ENCODE measurements at places on chromosomes 13 and 19.

GRCh38 chr13:49802426-49802825 lies 9.9 kb upstream of the KPNA3 start:
- DNase-seq: no peak

DNA sequence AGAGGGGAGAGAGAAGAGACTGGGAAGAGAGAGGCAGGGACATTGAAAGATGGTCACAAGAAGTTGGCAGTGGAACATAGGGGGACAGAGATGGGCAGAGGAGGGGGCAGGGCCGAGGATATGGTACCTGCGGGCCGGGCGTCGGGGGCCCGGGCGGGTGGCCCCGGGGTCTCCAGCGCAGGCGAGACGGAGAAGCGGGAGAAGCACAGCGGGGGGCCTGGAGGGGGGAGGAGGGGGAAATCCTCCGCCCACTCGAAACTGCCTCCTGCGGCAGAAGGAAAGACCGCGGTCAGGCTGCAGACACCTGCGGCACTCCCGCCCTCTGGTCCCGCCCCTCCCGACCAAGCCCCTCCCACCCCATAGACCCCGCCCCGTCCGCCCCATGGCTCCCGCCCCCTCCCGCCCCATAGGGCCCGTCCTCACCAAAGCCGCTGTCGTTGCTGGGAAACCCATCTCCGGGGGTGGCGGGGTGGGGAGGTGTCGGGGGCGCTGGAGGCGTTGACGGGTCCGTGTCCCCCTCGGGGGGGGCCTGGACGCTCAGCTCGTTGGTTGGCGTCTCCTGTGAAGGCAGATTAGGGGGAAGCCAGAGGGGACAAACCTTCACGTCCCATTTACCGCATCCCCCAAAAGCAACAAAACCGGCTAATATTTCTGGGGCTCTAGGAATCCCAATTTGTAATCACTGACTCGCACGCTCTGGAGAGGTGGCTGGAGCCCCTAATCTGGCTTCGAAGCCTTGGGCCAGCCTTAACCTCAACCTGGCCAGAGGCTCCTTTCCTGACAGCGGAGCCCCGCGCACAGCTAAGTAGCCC lies 20.4 kb downstream of the LMTK3 start:
- DNase-seq: no peak

DNA sequence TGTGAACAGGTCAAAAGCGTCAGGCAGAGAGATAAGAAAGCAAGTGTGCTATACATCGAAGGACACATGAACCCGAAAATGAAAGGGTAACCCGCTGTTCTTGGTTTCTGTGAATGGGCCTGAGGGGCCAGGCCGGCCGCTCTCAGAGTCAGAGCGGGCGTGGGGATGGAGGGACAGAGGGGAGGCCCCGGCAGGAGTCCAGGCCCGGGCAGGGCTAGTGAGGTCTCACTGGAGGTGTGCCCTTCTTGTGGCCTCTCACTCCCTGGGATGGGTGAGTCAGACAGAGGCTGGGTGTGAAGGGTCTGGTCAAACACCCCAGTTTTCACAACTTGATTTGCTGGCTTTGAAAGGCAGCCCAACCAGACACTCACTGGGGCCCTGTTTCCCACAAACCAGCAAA lies 17.4 kb upstream of the NDUFS7 start:
- no peak for DNase-seq

GRCh38 chr19:17069193-17069592 lies 6.1 kb downstream of the HAUS8 start:
- no peak for DNase-seq

- no peak for DNase-seq
These were observed 7.4 kb downstream of the CHST8 start for GRCh38 chr19:33628921-33629825.

DNA sequence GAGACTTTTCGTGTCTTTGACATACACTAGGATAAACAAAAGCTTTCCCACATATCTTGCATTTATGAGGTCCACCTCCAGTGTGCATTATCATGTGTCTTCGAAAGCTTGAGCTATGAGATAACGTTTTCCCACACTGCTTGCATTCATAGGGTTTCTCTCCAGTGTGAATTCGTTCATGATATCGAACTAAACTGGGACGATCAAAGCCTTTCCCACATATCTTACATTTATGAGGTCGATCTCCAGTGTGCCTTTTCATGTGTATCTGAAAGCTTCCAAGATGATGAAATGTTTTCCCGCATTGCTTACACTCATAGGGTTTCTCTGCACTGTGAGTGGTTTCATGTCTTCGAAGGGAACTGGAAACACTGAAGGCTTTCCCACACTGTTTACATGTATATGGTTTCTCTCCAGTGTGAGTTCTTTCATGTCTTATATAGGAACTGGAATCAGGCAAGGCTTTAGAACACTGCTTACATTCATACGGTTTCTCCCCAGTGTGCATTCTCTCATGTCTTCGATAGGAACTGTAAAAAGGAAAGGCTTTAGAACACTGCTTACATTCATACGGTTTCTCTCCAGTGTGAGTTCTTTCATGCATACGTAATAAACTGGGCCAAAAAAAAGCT lies 14.5 kb downstream of the ZNF563 start:
- DNase-seq: no peak

DNA sequence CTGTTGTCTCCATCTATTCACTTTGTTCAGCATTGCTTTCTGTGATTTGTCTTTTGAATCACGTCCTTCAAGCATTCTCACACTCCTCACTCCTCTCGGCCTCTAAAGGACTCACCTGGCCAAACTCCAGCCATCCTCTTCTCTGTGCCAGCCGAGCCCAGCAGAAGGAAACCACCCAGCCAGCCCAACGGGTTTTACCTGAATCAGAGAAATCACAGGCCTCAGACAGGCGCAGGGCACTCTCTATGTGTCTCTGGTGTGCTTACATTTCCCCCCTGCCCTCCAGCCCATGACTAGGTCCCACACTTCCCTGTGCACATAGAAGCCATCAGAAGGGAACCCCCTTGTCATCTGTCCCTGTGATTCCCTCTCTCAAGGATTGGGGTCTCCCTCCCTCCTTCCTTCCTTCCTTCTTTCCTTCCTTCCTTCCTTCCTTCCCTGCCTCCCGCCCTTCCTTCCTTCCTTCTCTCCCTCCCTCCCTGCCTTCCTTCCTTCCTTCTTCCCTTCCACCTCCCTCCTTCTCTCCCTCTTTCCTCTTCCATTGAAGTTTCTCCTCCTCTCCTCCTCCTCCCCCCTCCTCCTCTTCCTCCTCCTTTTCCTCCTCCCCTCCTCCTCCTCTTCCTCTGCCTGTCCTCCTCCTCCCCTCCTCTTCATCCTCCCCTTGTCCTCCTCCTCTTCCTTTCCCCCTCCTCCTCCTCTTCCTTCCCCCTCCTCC lies 8.8 kb upstream of the ZNF541 start:
- DNase-seq: no peak

DNA sequence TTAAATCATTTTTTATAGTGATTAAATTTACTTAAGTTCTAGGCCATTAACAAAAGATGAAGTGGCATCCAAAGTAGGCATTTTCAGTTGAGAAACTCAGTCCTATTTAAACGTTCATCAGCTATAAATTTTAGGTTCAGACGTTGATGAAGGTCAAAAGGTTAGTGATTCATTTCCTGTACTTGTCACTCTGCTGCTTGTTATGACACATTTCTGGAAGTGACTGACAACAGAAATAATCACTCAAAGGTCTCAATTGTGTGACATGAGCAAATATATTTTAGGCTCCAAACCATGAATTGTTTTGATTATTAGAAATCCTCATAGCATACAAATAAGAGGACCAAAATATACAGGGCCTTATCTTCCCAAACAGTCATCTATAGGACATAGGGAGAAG lies 10.3 kb upstream of the EDNRB start:
- DNase-seq: no peak

DNA sequence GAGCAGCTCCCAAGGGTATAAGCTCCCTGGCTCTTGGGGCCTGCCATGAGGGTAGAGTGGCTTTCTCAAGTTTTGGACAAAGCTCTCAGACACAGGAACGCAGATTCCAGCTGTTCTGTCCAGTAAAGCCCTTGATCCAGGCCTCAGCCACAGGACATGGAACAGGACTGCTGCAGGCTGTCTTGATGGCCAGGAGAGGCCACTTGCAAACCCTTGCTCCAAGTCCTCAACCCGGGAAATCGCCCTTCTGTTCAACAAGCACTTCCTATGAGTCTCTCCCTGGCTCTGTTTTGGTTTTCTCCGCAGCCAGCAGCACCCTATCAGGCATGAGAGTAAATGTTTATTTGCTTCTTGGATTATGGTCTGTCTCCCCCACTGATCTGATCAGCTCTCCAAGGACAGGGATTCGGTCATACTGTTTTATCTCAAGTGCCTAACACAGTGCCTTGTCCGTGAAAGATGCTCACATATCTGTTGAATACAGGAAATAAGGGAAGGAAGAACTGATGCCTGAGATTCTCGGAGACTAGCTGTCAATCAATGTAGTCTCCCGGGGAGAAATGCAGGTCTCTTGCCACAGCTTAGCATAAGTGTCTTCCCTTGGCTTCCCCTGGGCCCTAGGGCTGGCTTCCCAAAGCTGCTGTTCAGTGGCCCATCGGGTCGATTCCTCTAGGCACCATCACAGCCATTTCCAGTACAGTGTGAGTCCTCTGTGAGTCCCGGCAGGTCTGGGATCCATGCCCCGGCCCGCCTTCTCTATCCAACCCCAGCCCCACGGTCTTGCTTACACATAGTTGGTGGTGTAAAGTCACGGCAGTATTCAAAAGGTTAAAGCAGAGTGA lies 90.8 kb downstream of the TSHZ3 start:
- no peak for DNase-seq

- DNase-seq: no peak
These were observed 19.8 kb downstream of the SLC25A42 start for GRCh38 chr19:19083413-19084178.

DNA sequence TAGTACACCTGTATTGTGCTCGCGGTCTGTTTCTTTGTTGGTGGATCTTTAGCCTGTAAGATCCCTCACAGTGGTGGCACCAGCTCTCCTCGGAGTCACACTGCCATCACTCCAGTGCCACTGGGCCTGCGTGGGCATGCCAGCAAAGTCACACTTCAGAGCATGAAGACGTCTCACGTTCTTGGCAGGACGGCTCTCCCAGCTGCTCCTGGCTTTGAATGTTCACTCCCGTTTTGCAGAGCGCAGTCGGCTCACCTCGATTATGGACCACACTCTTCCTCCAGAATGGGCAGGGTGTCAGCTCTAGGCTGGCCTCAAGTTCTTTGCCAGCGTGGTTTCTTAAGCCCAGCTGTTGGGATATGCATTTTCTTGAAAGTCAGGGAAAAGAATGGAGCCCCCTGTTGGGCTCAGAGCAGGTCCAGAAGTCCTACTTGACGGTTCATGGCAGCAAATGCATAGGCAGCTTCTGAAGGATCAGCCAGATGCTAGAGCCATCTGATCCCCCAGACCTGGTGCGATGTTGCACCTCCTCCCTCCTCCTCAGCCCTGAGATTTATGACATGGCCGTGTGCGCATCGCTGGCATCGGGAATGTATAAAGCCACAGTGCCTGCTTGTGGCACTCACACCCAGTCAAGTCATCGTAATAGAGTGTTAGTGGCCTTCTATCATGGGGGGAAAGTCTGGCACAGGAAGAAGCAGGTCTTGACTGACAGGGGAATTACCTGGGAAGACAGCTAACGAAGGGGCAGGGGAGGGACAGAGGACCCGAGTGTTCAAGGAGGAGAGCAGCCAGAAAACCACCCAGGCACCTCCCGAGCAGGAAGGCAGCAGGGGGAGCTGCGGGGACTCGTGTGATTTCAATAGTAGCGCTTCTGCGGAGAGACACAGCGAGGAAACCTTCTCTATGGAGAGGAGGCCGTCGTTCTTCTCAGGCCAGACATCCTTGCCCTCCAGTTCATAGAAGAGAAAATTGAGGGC lies 40.2 kb upstream of the NPAS1 start:
- no peak for DNase-seq

DNA sequence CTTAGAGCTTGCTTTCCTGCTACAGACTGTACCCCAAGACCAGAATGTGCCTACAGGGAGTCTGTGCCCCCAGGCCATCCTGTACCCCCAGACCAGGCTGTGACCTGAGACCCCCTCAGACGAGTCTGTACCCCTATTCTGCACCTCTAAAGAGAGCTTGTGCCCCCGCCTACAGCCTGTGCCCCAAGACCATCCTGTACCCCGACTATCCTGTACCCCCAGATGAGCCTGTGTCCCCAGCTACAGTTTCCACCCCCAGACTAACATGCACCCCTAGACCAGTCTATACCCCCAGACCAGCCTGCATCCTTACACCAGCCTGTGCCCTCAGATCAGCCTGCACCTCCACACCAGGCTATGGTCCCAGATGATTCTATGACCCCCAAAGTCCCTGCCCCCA lies 2.0 kb downstream of the CACNG6 start:
- DNase-seq: no peak

DNA sequence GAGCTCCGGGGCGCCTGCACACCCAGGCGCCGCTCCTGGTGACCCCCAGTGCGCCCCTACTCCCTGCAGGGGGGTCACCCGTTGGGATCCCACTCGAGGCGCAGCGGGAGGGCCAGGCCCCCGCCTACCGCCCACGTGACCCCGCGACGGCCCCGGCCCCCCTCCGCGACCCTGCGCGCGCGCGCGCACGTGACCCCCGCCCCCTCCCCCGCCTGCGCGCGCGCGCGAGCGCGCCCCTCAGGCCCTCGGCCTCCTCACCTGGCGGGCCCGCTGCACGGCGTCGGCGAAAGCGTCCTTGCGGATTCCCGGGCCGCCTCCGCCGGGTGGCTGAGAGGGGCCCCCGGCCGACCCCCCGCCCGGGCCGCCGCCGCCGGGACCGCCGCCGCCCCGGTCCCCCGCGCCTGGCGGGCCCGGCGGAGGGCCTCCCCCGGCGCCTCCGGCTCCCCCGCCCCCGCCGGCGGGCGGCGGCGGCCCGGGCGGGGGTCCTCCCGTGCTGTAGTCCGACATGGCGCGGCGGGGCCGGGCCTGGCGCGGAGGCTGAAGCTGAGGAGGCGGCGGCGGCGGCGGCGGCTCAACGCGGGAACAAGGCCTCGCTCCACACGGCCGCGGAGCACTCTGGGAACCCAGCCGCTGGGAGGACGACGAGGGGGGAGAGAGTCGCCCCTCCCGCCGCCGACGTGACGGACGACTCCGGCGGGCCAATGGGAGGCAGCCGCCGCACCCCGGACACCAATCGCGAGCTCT lies at the start of gene KHSRP:
KHSRP (minus strand) TSS at position 617 of the 744 bp plus-strand sequence; CDS start at position 507, 110 bp downstream.
- DNase-seq: peak; percentile 26

DNA sequence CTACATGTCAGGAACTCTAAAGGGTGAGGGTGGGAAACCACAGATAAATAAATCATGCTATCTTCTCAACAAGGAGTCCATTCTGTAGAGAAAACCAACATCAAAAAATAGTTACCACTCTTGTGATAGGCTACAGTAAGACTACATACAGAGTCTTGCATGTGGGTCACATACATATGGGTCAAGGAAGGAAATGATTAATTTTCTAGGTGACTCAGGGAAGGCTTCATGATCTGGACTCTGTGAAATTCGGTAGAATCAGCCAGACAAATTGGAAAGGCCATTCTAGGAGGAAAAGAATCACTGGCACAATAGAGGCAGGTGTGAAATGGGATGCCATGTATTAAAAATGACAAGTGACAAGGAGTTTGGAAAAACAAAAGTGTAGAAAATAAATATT lies 638.9 kb downstream of the LIG4 start:
- no peak for DNase-seq

GRCh38 chr13:27599845-27600553 lies 20.3 kb downstream of the LNX2 start:
- DNase-seq: no peak

GRCh38 chr19:11102944-11103343 lies 13.7 kb downstream of the LDLR start:
- DNase-seq: no peak

Measured in activated CD4-positive, alpha-beta T cell treated with anti-CD3 and anti-CD28 coated beads for 24 hours (primary cell).